Mammary microvascular endothelial cell (primary cell): ENCODE measurements at places on chromosomes 13 and 19. TPM values are rescaled to one million over a fixed set of nuclear protein-coding genes. Genes with fewer than 3 reads are reported as not detected.

FUT6 gene
- not detected in 2 replicates for total RNA-seq

KRTDAP gene
- not detected in 2 replicates for total RNA-seq

ARL11 gene
- total RNA-seq, result 0.27 and 0.89 TPM in 2 replicates

CYP4F12 gene
- not detected in 2 replicates for total RNA-seq

PVR gene
- total RNA-seq, result 270 and 307 TPM in 2 replicates
